ENCODE measurements at places on chromosomes 3 and 15.

GRCh38 chr3:55285156-55285555 is 201.9 kb downstream of the WNT5A start:
- no peak for DNase-seq

- DNase-seq: no peak
Measured at GRCh38 chr3:141294848-141295247, 63.2 kb downstream of the PXYLP1 start.

GRCh38 chr3:195214381-195214780 is 56.6 kb downstream of the XXYLT1 start:
- DNase-seq: no peak

GRCh38 chr3:133742351-133743091 is 3.7 kb upstream of the TF start:
- no peak for DNase-seq

GRCh38 chr15:69305204-69305931 is 6.7 kb downstream of the PAQR5 start:
- DNase-seq: no peak

- DNase-seq: no peak
Measured at GRCh38 chr3:125025642-125026041, 30.2 kb downstream of the HEG1 start.

GRCh38 chr15:89662893-89663626 is 7.8 kb upstream of the KIF7 start:
- no peak for DNase-seq

DNA sequence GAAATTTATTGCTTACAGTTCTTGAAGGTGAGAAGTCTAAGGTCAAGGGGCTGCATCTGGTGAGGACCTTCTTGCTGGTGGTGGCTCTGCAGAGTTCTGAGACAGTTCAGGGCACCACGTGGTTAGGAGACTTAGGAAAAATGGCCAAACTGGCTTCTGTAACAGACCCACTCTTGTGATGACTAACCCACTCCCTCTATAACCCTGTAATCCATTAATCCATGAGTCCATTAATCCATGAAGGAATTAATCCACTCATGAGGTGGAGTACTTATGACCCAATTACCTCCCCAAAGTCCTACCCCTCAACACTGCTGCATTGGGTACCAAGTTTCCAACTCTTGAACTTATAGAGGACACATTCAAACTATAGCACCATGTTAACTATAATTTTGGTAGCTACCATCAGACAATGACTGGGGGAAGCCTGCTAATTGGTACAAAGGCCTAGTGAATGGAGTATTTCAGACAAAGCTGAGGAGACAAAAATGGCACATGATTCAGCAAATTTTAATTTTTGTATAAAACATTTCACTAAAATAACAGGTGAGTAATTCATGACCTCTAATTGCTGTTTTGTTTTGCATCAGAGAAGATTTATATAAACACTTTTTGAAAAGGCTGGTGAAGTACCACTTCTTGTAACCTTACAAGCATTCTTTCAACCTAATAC is 374.1 kb upstream of the TBL1XR1 start:
- DNase-seq: no peak
